K562 (cell line): ENCODE measurements at places on chromosomes 7 and 10.

GRCh38 chr7:100823140-100823525 lies 4.2 kb downstream of the EPHB4 start:
- H3K36me3 ChIP-seq: peaks cover 65% of the 10 kb centered on the region; the same call in 2 of the 3 replicates
- DNase-seq: no peak
- no peaks in the 10 kb centered on the region for H3K27me3 ChIP-seq

DNA sequence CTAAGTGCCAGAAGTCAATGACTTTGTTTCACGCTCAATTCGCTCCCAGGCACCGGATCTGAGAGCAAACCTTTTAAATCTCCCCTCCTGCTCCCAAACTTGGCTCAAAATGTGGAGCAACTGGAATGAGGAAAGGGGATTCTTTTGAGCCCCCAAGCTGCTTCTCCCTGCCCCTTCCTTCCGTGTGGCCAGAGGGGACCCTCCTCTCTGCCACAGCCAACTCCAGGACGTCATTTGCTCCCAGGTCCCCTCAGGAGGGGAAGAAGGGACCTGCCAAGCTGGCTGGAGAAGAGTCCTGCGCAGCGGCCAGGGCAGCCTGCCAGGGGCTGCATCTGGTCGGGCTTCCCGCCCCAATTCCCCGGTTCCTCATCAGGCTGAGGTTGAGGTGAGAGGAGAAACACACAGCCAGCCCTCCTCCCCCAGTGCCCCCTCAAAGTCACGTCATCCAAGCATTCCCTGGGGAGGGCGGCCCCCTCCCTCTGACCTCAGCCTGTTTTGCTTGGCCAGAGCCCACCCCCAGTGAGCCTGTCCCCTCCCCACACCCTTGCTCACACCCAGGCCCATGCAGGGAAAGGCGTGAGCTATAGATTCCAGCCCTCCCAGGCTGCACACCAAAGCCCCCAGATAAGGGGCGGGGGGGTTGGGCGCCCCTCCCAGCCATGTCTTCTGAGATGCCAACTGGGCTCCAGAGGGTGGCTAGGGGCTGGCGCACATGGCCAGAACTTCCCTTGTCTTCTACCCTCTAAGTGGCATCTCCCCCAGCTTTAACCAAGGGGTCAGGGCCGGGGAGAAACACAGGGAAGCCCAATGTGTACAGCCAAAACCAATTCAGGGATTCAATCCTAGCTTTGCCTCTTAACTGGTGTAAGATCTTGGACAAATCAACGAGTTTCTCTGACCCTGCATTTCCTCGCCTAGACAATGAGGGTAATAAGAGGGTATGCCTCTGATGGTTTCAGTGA lies 35.0 kb downstream of the SH3PXD2A start:
- no peak overlapping the region for H3K4me3 ChIP-seq
- no peaks in the 10 kb centered on the region for H3K4me1 ChIP-seq
- no peak overlapping the region for H3K27ac ChIP-seq

- no peak within 1 kb of the TSS for H3K4me3 ChIP-seq
- DNase-seq: no peak
These were observed at the start of gene FGF8 for GRCh38 chr10:101775273-101776160. Gene FGF8 (minus strand): TSS chr10:101776114. CDS start chr10:101775900, 214 bp downstream.

DNA sequence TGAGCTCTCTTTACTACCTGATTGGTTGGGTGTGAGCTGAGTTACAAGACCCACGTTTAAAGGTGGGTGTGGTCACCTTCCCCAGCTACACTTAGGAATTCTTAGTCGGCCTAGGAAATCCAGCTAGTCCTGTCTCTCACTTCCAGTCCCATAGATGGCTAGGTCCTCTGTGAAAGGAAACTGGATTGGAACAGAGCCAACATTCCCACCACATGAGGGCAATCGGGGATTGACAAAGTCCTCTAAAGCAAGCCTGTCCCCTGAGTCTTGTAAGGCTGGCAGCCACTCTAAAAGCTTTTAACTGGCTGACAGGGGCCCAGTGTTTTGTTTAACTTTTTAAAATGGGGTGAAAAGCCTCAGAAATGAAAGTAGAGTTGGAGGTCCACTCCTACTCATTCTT lies 15.1 kb upstream of the CROT start:
- H3K27me3 ChIP-seq: no peaks in the 10 kb centered on the region
- no peaks in the 10 kb centered on the region for H3K36me3 ChIP-seq
- no peak overlapping the region for H3K4me3 ChIP-seq
